ENCODE measurements at places on chromosomes 1 and 21. TPM values are rescaled to one million over a fixed set of nuclear protein-coding genes. Genes with fewer than 3 reads are reported as not detected.

- no peak overlapping the region for H3K27ac ChIP-seq
- no peak overlapping the region for H3K4me3 ChIP-seq
- DNase-seq: no peak
- H3K36me3 ChIP-seq: peaks cover 18% of the 10 kb centered on the region
Observed at GRCh38 chr1:39540504-39541031, 36.0 kb downstream of the PABPC4 start.

DNA sequence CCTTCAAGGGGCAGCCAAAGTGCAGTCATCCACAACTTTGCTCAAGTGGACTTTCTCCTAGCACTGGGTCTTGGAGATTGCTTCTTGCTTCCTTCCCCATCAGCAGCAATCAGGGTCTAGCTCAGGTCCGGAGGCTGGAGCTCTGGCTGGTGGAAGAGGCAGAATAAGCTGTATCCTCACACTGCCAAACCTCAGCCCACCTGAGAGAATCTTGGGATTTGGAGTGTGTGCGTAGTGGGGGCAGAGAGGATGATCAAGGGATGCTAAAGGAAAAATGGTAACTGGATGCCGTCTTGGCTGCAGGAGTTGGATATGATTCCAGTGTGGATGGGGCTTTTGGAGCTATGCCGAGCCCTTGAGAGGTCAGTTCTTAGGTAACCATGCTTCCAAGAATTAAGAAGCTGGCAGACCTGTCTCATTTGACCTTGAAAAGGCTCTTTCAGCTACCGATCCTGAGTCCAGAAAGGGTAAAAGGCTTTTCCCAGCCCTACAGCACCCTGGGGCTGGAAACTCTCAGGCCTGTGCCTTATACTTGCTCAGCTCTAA, 4.5 kb upstream of the NFASC start:
- DNase-seq: no peak
- H3K27me3 ChIP-seq: peaks cover 19% of the 10 kb centered on the region
- no peaks in the 10 kb centered on the region for H3K4me1 ChIP-seq
- H3K27ac ChIP-seq: no peak overlapping the region
- no peaks in the 10 kb centered on the region for H3K36me3 ChIP-seq
- no peak overlapping the region for H3K4me3 ChIP-seq

- no peak overlapping the region for H3K27ac ChIP-seq
- H3K36me3 ChIP-seq: no peaks in the 10 kb centered on the region
- no peak overlapping the region for H3K4me3 ChIP-seq
Observed at GRCh38 chr1:10640843-10641553, 155.4 kb downstream of the CASZ1 start.

- H3K36me3 ChIP-seq: no peaks in the 10 kb centered on the region
- no peak overlapping the region for H3K4me3 ChIP-seq
- H3K27ac ChIP-seq: no peak overlapping the region
- H3K4me1 ChIP-seq: no peaks in the 10 kb centered on the region
- DNase-seq: no peak
Observed at GRCh38 chr1:207017615-207018559, 14.7 kb downstream of the C1orf116 start.

OR2T2 gene
- total RNA-seq: not detected
